Activated naive CD4-positive, alpha-beta T cell treated with anti-CD3 and anti-CD28 coated beads, Interleukin-2, amount 10 ng/mL, durations not matched to agents 7 days and 5 days (primary cell): ENCODE measurements at places on chromosomes 13 and 19.

DNA sequence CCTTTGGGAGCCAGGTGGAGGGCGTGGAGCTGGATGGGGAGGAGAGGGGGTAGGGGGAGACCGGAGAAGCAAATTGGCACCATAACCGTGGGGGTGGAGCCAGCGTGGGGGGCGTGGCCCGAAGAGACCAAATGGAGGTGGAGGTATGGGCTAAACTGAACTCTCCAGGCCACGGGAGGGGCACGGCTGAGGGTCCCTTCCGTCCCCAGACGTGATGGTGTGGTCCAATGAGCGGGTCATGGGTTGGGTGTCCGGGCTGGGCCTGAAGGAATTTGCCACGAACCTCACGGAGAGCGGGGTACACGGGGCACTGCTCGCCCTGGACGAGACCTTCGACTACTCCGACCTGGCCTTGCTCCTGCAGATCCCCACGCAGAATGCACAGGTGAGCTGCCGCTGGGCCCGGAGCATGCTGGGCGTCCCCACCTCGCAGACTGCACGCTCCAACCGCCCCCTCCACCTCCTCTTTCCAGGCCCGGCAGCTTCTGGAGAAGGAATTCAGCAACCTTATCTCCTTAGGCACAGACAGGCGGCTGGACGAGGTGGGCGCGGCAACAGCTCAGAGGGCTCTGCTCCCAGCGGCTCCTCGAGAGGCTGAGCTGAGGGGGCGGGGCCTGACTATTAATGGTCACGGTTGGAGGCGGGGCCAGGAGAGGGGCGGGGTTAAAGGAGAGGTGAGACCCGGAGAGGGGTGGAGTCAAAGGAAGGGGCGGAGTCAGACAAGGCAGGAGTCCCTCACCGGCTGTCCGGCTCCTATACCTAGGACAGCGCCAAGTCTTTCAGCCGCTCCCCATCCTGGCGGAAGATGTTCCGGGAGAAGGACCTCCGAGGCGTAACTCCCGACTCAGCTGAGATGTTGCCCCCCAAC, 6.2 kb downstream of the HRC start:
- peaks cover 95% of the 10 kb centered on the region for H3K27me3 ChIP-seq
- H3K4me3 ChIP-seq, result peak overlapping the region; percentile 73
- peak overlapping the region; percentile 28 for H3K27ac ChIP-seq
- DNase-seq, result peak; percentile 87
- H3K4me1 ChIP-seq, result peaks cover 37% of the 10 kb centered on the region
- H3K36me3 ChIP-seq, result peaks cover 5% of the 10 kb centered on the region

DNA sequence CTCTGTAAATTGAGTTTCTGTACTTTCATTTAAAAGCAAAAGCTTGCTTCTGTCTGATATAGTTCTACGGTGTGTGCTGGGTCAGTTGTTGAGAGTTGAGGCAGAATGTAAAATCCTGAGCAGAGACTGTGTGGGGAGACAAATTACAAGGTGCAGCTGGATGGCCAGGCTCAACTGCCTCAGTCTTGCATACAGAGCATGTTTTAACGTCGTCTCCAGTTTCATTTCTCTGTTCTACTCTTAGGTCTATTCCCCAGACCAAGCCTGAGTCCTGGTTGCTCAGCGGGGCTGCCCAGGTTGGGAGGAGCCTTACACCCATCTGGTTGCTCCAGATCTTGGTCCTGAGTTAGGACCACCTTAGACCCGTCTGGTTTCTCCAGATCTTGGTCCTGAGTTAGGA, 54.4 kb upstream of the MEDAG start:
- no peaks in the 10 kb centered on the region for H3K36me3 ChIP-seq
- H3K27me3 ChIP-seq, result peaks cover 13% of the 10 kb centered on the region
- no peak overlapping the region for H3K4me3 ChIP-seq
- H3K4me1 ChIP-seq, result no peaks in the 10 kb centered on the region

DNA sequence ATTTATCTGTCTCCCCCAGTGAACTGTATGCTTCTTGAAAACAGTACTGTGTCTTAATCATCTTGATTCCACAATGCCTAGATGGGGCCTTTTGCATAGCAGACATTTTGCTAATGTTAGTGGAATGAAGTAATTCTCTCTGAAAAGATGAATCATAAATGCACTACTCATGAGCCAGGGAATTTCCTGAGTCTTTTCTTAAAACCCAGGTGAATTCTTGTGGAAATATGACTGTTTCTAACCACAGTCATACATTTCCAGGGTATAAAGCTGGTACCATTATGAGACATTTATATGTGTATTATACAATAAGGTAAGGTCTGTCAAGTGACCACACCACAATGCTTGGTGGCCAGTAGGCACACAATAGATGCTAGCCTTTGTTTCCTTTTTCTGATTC, 5.5 kb upstream of the KCTD4 start:
- H3K36me3 ChIP-seq, result peaks cover 14% of the 10 kb centered on the region
- H3K4me3 ChIP-seq, result no peak overlapping the region
- no peak for DNase-seq
- H3K27ac ChIP-seq, result no peak overlapping the region
- no peaks in the 10 kb centered on the region for H3K4me1 ChIP-seq

- no peak for DNase-seq
- no peaks in the 10 kb centered on the region for H3K36me3 ChIP-seq
- peaks cover 4% of the 10 kb centered on the region for H3K27me3 ChIP-seq
- no peak overlapping the region for H3K27ac ChIP-seq
- H3K4me3 ChIP-seq, result no peak overlapping the region
Measured at GRCh38 chr13:101298517-101298916, 117.8 kb downstream of the NALCN start.

- H3K27ac ChIP-seq, result no peak overlapping the region
- H3K27me3 ChIP-seq, result no peaks in the 10 kb centered on the region
- no peak overlapping the region for H3K4me3 ChIP-seq
Measured at GRCh38 chr13:73364736-73365135, 305.9 kb downstream of the KLF5 start.

- H3K27ac ChIP-seq, result no peak overlapping the region
- H3K4me3 ChIP-seq, result no peak overlapping the region
- H3K4me1 ChIP-seq, result peaks cover 90% of the 10 kb centered on the region
- H3K36me3 ChIP-seq, result peaks cover 58% of the 10 kb centered on the region
- H3K27me3 ChIP-seq, result no peaks in the 10 kb centered on the region
Measured at GRCh38 chr13:99225078-99225477, 24.4 kb downstream of the UBAC2 start.
